ENCODE measurements at places on chromosomes 5 and 9.

- no peak for DNase-seq
Measured at GRCh38 chr5:176632745-176633144, 2.3 kb downstream of the EIF4E1B start.

DNA sequence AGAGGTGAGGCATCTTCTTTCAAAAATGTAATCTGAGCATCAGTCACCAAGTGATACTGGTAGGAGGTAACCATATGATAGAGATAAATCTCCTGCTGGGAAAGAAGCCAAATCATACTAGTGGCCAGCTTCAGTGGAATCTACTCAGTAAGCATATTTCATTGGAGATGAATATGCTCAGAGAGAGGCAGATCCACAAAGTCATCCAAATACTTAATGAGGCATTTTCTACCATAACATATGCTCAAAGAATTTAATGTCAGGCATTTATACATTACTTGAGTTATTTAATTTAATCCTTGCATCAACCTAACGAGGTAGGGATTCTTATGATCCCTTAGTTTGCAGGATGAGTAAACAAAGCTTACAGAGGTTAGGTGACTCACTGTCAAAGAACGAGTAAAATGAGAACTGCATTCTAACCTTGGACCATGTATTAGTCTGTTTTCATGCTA is 50.9 kb upstream of the DMRTA1 start:
- no peak for DNase-seq

GRCh38 chr5:170434966-170435605 is 45.9 kb upstream of the KCNMB1 start:
- DNase-seq, result peak; percentile 74

DNA sequence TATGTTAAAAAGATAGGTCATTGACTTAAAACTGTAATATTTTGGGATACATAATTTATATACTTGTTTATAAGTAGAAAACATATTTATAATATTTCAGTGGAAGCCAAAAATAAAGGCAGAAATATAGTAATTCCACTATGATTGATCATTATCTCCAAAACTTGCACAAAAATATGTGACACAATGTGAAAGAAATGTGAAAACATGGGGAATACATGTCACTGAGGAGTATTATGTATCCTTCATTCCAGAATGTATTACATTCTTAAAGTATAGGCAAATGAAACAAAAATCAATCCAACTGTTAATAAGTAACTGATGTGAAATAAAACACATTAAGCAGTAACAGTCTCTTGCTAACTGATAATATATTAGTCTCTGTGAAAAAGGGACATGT is 236.7 kb downstream of the CDH18 start:
- DNase-seq, result no peak
